ENCODE measurements at places on chromosomes 16 and 17.

GRCh38 chr17:8185582-8186445 is 4.2 kb downstream of the BORCS6 start:
- DNase-seq: no peak

- DNase-seq: no peak
Observed at GRCh38 chr17:42184713-42185620, at the start of gene HCRT. Gene HCRT, minus strand, starts transcription at chr17:42185452. Its CDS starts 87 bp downstream, at chr17:42185365.

DNA sequence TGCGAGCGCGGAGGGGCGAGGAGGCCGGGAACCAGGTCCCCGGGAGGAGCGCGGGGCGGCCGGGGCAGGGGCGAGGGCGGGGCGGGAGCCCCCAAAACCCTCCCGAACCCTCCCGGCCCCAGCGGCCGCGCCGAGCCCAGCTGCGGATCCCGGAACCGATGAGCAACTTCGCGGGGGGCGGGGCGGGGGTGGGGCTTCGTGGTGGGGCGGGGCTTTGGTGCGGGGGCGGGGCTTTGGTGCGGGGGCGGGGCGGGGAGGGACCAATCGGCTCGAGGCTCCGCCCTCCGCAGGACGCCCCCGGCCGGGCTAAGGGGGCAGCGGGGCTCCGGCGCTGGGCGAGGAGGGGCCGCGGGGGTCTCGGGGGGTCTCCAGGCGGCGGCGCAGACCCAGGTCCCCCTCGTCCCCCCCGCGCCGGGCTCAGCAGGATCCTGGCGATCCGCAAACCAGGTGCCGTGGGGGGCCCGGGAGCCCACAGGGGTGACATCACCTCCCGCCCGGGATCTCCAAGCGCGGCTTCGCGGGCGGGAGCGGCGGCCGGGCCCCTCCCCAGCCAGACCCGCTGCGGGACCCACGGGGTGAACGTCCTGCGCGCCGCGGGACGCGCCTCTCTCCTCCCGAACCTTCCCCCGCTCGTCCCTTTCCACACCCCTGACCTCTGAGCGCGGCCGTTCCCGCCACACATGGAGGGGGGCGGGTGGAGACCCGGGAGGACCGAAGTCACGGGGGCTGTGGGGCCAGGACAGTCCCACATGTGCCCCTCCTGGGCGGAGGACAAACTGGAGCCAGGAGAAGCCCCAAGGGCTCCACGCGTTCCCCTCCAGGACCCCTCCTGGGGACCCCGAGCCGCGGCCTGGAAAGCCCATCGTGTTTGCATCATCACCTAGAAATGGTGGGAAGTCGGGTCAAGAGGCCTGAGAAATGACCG is at the start of gene ABR:
Gene ABR, minus strand, starts transcription at position 164 of the 925 bp plus-strand sequence. CDS start 254 bp downstream, outside the sequence.
- no peak for DNase-seq

- DNase-seq: no peak
Observed at GRCh38 chr16:3282103-3282729, 1.1 kb upstream of the ZNF263 start.

GRCh38 chr16:75558846-75559401 is 2.9 kb upstream of the TMEM231 start:
- no peak for DNase-seq

- no peak for DNase-seq
Observed at GRCh38 chr17:58999500-58999899, 107.2 kb downstream of the TRIM37 start.

DNA sequence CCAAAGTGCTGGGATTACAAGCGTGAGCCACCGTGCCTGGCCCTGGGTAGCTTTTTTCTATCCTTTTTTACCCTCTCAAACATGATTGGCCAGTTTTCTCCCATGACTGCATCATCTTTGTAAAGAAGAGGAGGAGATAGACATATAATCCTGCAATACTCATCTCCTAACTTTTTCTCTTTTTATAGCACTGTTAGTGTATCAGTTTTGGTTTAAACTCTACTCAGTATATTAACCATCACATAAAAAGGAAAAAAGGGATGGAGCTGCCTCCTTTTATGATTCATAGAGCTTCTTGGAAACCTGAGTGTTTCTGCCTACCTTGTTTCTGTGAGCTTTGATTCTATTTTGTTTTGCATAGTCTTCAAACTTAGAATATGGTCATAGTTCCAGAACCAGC is 12.0 kb upstream of the TMEM106A start:
- no peak for DNase-seq

- DNase-seq: no peak
Observed at GRCh38 chr17:492022-492413, 139.4 kb upstream of the RPH3AL start.

GRCh38 chr16:63361032-63361624 is 1324.9 kb upstream of the CDH8 start:
- DNase-seq: peak; percentile 15

DNA sequence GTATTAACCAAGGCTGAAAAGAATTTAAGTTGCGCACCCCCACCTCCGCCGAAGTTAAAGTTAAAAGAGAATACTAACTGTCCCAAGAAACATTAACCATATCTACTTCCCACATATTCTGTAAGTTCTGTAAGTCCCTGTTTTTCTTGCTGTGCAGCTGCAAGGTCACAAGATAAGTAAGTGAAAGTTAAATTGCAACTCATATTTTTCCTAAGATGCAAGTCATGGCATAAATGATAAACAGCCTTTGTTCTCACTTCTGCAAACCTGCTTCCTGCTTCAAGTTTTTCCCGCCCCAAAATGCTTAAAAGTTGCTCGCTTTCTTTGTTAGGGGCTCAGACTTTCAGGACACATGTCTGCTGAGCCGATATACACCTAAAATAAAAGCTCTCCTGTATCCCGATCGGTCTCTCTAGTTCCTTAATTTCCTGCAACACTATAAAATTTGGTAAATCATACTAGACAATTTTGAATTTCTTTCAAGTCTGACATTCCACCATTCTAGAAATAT is 32.6 kb upstream of the ABCA9 start:
- no peak for DNase-seq

GRCh38 chr16:14286368-14287230 is 215.5 kb downstream of the MRTFB start:
- no peak for DNase-seq

DNA sequence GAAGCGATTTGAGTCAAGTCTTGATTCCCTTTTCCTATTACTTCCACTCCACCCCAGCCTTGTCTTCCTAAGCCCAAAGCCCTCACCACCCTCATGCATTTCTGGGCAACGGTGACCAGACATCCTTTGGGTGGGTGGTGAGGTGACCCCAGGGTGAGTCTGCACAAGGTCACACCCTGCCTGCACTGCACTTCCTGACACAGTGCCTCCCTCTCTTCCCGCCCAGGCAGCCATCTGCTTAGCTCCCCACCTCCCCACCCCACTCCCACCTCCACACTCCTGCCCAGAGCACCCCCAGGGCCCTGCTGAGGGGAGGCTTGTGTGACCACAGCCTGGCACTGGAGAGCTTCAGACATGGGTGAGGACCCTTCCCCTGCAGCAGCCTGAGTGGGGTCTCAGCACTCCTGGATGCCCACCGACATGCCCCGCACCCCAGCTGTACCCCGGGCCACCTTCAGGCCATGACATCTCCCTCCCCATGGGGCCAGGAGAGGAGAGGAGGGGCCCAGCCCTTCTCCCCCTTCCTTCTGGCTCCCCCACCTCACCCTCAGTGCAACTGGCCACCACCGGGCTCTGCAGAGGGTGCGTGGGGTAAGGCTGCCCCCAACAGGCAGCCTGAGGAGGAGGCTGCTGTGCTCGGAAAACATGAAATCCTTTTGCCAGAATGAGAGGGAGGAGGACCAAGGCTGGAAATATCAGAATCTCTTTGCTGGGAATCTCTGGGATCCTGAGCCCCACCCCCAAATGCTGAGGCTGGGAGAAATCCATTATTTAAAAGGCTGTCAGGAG is 68.6 kb downstream of the CCT6B start:
- no peak for DNase-seq

- DNase-seq: no peak
Observed at GRCh38 chr17:1947229-1947742, 77.8 kb downstream of the RTN4RL1 start.

DNA sequence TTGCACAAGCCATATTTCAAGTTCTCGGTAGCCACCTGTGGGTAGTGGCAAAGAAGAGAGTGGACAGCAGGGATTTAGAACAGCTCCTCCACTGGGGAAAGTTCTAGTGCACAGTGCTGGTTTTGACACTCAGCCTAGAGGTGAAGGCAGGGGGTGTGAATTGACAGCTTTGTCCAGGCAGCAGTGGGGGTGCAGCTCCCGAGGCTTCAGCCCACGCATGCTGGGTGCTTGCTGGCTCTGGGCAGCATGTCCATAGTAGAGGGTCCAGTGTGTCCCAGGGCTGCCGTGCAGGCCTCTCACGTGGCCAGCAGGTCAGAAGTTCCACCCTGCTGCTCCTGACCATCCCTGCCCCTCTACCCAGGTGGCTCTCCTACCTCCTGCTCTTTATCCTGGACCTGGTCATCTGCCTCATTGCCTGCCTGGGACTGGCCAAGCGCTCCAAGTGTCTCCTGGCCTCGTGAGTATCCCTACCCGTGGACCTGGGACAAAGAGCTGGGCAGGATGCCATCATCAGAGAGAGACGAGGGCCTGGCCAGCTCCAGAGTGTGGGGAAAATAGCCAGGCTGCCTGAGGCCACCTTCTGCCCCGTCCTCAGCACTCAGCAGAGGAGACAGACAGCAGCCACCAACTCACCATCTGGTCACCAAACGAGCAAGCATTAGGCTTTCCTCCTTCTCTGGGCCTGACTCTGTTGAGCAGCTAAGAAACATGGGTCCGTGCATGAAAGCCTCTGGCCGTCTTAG is 29.8 kb downstream of the TTYH2 start:
- DNase-seq: no peak

DNA sequence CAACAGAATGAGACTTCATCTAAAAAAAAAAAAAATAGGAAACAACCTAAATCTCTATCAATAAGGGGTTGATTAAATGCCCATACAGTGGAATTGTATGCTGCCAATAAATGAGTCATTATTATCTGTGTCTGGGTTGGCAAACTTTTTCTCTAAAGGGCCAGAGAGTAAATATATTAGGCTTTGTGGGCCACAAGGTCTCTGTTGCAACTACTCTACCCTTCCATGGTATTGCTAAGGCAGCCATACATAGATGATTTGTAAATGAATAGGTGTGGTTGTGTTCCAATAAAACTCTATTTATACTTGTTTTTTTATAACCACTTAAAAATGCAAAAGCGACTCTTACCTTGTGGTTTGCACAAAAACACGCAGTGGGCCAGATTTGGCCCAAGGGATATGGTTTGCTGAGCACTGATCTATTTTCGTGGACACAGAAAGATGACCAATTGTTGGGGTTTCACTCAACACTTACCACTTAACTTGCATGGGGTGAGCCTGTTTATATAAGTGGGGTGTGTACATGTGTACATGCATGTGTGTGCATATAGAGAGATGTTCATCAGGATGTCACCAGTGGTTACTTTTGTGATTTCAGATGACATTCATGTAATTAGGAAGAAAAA is 12.4 kb upstream of the IL4R start:
- no peak for DNase-seq

DNA sequence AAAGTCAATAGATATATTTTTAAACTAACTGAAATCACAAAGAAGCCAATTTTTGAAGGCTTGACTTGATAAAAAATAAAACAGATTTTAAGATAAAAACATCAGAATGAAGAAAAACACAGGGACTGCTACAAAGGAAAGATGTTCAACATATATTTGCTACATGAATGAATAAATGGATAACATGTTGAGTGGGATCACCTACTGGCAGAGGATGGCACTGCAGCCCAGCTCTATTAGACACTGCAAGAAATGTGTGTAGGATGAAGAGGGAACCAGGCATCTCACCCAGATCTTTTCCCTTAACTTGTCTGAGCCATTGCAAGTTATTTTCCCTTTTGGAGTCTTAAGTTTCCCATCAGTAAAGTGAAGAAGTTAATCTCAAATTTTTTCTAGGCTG is 4.2 kb downstream of the AIPL1 start:
- no peak for DNase-seq

DNA sequence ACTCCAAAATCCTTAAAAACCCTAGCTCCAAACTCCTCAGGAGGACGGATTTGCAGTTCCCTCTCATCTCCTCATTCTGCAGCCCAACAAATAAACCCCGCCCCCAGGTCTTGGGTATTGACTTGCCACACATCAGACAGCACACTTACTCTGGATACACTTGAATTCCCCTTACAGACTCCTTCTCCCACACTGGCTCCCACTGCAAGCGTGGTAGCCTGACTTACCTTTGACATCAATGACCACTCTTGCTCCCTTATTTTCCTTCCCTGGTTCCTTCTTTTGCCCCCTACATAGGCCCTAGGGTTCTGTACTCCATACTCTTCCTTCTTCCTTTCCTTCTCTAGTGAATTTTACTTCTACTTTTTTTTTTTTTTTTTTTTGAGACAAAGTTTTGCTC is 7.5 kb downstream of the RFFL start:
- no peak for DNase-seq

DNA sequence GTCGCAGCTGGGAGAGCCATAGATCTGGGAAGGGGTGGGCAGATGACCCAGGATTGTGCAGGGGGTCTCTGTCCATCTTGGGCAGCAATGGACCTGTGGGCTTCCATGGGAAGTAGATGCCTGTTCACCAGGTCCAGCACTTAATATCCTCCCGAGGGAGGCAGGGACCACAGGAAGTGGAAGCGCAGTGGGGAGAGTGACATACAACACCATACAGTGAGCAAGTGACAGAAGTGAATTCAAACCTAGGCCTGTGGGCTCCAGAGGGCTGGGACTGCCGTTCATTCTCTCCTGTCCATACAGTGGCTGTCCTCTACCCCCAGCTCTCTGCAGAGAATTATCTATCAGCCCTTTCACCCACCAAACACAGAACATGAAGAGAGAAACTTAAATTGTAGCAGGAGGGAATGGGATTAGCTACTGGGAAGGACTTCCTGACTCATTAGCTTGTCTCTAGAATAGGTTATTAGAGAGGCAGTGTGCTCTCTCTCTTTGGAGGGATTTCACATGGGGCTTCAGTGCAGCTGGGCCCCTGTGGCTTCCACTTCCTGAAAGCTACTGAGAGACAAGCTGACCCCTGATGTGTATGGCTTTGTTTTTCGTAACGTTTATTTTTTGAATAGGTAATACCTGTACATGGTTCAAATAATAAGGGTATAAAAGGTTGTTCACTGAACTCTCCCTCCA is 13.1 kb upstream of the SEZ6 start:
- DNase-seq: no peak

DNA sequence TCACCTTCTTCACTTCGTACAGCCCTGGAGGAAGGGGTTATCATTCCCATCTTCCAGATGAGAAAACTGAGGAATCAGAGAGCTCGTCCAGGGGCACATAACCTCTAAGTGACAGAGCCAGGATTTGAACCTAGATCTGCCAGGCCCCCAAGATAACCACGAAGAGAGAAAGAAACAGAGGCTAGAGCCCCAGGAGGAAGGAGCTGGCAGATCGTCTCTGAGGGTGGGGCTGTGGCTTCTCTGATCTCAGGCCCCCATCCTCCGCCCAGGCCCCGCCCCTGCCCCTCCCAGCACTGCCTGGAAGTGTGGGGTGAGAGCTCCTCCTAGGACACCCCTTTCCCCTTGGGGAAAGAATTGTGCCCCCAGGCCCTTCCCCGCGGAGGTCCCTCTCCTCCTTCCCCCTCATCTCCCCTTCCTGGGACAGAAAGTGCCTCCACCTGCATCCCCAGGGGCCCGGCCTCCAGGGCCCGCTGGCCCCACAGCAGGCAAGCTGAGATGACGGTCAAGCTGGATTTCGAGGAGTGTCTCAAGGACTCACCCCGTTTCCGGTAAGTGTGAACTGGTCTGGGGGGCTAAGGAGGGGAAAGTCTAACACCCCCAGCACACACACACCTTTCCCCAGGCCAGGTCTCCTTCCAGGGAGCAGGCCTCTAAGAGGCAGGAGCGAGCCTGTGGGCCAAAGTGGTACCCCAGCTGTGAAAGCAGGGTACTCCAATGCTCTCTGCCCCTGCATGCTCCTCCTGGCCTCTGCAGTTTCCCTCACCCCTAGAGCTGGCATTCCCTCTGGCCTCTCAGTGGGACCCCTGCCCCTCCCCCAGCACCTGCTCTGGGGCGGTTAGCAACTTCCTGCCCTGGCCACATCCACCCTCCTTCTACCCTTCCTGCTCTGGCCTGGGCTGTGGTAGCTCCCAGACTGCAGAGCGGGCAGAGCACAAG is at the start of gene ACAP1:
Gene ACAP1, plus strand, starts transcription at position 290 of the 936 bp plus-strand sequence. Its CDS starts 206 bp downstream, at position 496.
- DNase-seq: no peak

Data from Panc1 (cell line).